Activated T-helper 1 cell treated with anti-CD3 and anti-CD28 coated beads, Interleukin-2, amount 50 U/mL, for 16 hours (primary cell): ENCODE measurements at places on chromosomes 16 and 17.

DNA sequence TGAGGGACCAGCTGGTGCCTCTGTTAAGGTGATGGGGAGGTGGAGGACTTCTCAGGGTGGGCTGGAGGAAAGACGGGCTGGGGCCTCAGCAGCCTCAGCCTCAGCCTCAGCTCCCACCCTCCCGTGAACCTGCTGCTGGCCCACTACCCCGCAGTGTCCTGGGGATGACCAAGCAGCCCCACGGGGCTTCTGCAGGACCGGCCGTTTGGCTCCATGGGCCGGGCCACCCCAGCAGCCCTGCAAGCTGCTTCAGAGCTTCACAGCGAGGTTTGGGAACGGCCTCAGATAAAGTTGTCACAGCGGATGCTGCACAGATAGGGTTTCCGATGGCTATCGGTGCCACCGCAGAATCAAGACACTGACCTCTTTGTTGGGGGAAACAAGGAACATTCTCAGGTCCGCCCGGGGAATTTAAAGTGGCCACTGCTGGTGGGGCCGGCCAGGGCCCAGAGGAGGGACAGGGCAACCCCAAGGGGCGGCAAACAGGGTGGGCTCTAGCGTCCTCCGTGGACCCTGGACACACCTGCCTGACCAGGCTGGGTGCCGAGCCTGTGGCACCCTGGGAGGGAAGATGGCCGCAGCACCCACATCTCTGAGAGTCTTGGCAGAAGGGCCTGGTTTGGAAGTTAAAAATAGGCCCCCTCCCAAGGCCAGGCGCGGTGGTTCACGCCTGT, 47.8 kb upstream of the ZC3H18 start:
- no peak for DNase-seq

DNA sequence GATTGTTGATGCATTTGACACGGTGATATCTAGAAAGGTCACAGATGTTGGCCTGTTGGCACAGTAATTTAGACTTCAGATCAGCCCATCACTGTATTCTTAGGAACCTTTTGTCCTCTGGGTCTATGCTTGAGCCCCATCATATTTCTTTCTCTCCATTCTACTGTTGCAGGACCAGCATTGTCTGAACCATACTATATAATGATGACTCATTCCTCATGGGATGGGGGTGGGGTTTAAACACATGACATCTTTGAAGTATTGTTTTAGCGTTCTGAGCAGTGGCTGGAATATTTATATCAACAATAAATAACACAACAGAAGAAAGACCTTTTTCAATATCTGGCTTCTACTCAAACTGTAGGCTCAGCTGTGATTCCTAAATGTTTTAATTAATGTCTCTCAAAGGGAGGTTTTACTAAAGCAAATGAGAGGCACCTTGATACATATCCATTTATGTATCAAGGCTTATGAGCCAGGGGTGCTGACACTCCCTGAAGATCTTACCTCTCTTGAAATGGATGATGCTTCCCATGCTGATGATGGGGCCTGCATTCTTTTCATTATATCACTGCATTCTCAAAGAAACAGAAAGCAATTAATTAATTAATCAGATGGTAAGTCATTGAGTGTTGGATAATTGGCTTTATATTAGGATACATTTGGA, 379.0 kb upstream of the GOT2 start:
- no peak for DNase-seq

- no peak for DNase-seq
These were observed 37.9 kb downstream of the GTF3C1 start for GRCh38 chr16:27511657-27512448.

DNA sequence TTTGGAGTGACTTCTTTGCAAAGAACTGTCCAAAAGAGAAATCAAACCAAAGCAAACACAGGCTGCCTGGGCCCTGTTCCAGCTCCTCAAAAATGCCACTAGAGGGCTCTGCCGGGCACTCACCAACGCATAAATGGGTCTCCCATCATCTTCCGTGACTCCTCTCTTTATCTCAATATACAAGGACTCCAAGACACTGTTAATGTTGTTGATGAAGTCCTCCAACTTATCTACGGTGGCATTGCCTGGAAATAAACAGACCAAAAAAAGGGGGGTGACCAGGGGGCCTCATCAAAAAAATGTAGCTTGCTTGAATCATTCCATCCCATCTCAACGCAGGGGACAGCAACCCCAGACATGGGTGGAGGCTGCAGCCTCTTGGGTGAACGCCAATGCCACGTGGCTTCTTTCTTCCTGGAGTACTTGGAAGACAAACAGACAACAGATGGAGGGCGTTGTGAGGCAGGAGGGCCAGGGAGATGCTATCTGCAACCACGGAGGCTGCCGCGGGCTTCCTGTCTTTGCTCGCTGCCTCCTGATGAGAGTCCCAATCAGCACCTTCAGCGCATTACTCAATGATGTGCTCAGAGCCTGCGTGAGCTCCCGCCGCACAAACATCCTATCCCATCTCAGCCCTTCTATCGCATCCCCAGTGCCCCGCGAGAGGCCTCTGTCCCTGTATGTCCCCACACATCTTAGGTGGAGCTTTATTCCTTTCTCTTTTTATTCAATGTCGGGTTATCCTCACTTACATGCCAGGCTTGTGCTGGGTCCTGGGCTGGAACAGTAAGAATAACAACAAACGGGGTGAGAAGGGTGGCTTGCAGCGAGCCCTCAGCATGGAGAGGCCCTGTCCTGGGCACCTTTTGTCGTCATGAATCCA, 32.0 kb downstream of the KDM8 start:
- DNase-seq, result peak; percentile 83

GRCh38 chr17:32875923-32876416, 954 bp downstream of the MYO1D start:
- DNase-seq, result no peak

- no peak for DNase-seq
These were observed 10.0 kb downstream of the BTBD17 start for GRCh38 chr17:74351552-74352210.

GRCh38 chr17:1810450-1811103, 19.1 kb downstream of the SMYD4 start:
- DNase-seq, result no peak

- DNase-seq, result no peak
These were observed at the start of gene HOXB1 for GRCh38 chr17:48530887-48531272. Gene HOXB1, minus strand, starts transcription at chr17:48531011. Its CDS starts 107 bp downstream, at chr17:48530904.

DNA sequence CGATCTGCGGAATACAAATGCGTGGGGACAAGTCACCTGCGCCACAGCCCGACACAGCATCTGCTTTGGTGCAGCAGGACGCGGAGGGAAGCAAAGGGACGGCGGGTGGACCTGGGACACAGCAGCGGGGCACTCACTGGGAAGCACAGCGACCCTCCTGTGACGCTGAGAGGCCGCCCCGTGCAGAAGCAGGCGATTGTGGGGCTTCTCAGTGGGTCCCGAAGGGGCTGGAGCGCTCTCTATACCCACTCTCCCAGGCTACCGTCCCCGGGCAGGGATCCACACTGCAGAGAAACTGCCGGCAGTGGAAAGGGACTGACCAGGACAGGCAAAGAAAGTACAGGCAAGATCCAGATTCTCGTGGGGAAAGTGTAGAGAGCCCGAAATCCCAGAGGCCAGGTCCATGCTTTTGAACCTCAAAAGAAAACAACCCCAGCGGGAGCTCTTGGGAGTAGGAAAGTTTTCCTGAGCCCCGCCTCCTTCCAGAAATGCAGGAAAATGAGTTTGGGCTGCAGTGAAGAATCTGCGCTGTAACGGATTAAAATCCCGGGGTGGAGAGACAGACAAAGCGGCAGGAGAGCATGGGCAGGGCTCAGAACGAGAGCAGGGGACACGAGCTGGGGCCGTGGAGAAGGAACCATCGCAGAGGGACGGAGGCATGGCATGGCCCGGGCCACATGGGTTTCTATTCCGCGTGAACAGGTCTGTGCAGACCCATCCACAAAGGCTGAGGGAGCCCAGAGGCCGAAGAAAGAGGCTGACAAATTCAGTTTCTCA, 12.7 kb downstream of the COX4I1 start:
- DNase-seq, result no peak
